ENCODE measurements at places on chromosomes 11 and 22.

- peak; percentile 14 for DNase-seq
These were observed 71.4 kb upstream of the MPEG1 start for GRCh38 chr11:59283825-59284772.

- DNase-seq: no peak
These were observed 626.5 kb upstream of the CHORDC1 start for GRCh38 chr11:90849312-90849711.

DNA sequence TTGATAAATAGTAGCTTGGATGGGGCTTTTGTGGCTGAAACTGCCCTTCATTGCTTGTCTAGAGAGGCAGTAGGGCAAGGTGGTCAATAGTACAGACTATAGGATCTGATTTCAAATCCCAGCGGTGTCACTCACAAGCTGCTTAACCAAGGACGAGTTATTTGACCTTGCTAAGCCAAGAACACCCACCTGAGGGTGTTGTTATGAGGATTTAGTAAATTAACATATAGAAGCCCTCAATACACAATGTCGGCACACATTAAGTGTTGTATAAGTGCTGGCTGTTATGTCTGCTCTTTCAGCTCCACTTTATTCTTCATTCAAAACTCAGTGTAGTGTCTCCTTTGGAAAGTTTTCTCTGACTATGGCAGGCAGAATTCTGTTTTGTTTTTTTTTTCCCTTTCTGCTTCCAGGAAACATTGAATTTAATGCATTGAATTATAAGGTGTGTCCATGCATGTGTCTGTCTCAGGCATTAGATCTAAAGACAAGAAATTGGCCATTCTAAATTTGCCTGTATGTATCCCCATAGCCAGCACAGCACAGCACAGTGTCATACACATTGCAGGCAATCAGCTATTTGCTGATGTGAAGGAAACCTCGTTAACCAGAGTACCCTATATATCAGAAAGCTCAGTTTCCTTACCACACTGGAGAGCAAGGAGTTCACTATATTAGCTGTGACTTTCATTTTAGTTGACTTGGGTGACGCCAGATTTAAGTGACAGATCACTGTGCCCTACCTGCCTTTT is 212.1 kb downstream of the NELL1 start:
- DNase-seq: no peak

DNA sequence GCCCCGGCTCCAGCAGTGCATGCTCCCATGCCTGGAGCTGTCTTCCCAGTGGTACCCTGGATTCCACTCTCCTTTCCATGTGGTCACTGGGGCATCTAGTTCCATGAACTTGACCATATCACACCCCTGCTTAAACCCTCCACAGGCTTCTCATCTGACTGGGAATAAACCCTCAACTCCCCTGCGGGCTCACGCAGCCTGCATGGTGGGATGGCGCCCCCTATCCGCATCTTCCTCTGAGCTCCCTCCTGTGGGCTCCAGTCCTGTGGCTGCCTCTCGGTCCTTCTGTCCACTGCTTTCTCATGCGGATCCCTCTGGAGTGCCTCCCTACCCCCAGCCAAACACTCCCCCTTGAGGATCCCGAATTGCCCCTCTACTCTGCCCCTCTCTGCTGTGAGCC is 41.4 kb upstream of the TTLL12 start:
- no peak for DNase-seq

DNA sequence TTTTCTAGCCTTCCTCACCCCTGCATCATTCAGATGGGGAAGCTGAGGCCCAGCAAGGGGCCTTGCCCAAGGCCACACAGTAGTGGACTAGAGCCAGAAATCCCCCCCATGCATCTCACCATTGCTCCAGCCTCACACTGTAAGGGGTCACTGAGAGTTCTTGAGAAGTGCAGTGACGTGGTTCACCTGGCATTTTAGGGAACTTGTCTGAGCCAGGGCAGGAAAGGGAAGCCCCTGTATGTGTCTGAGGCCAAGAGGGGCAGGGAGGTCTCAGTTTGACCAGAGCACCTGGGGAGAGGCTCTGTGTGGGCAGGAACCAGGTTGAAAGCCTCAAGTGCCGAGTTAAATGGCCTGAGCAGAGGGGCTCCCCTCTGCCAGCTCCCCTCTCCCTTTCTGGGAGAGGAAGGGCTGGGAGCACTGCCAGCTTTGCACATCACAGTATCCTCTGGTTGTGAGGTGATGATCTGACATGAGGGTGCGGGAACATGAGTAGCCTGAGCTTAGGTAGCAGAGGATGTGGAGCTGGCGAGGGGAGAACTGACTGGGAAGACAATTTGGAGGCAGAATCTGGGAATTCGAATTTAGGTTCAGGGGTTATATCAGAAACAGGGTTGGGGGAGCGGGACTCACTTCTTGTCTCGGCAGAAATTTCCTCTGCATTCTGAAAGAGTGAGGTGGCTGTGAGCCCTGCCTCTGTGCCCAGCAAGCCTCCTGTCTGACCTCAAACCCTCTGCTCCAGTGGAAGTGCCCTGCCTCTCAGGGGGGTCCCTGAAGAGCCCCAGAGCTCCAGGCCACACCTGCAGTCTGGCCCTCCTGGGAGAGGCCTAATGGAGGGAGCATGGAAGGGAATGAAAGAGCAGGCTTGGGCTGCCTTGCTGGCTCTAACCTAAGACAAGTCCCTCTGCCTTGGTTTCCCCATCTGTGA is 14.6 kb downstream of the ARHGEF17 start:
- DNase-seq: no peak

GRCh38 chr22:17655289-17655688 is 16.7 kb downstream of the BCL2L13 start:
- no peak for DNase-seq

GRCh38 chr11:68039526-68040086 is 781 bp downstream of the TCIRG1 start:
- DNase-seq: no peak

DNA sequence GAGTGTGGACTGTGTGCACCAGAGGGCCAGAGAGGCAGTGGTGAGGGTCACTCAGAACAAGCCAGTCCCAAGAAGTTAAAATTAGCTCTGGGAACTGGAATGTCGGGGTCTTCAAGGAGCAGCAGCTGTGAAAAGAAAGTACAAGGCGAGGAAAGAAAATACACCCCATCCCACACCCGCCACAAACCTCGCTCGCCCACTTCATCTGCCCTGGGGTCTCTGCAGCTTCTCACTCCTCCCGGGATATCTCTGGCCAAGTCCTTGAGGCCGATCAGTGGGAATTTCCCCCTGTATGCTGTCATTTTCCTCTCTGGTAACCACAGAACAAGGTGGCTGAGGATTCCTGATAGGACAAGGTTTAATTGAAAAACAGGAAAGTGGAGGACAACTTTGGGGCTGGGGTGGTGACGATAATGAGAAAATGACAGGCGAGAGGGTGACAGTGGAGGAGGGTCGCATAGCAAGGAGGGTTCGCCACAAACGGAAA is 36.3 kb upstream of the TIMP3 start:
- no peak for DNase-seq

- DNase-seq: no peak
These were observed 15.4 kb upstream of the SOX10 start for GRCh38 chr22:37999640-38000272.

DNA sequence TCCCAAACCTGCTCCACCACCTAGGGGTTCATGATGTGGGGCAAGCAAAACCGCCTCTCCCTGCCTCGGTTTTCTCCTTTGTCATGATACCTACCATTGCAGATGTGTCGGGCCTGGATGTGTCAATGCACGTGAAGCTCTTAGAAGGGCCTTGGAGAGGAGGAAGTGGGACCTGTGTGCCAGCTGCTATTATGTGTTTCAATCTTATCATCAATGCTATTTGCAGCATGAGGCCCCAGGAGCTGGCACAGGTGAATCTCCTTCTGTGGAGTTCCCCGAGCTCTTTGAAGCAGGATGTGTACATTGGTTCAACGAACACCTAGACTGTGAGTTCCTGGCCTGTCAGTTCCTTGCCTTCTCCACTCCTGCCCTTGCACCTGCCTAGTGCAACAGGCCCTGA is 331.6 kb downstream of the CTTN start:
- DNase-seq: no peak

- DNase-seq: no peak
These were observed 116.0 kb downstream of the FAR1 start for GRCh38 chr11:13784441-13784840.

Measured in AG09309 (cell line).